Ecto neural progenitor cell (in vitro differentiated cells): ENCODE measurements at places on chromosomes 2 and 18.

DNA sequence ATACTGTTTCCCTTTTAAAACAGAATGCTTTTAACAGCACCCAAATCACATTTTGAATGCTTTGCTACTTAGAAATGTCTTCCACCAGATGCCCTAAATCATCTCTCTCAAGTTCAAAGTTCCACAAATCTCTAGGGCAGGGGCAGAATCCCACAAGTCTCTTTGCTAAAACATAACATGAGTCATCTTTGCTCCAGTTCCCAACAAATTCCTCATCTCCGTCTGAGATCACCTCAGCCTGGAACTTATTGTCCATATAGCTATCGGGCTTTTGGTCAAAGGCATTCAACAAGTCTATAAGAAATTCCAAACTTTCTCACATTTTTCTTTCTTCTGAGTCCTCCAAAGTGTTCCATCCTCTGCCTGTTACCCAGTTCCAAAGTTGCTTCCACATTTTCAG lies 1374.5 kb upstream of the NXPH2 start:
- DNase-seq = no peak

DNA sequence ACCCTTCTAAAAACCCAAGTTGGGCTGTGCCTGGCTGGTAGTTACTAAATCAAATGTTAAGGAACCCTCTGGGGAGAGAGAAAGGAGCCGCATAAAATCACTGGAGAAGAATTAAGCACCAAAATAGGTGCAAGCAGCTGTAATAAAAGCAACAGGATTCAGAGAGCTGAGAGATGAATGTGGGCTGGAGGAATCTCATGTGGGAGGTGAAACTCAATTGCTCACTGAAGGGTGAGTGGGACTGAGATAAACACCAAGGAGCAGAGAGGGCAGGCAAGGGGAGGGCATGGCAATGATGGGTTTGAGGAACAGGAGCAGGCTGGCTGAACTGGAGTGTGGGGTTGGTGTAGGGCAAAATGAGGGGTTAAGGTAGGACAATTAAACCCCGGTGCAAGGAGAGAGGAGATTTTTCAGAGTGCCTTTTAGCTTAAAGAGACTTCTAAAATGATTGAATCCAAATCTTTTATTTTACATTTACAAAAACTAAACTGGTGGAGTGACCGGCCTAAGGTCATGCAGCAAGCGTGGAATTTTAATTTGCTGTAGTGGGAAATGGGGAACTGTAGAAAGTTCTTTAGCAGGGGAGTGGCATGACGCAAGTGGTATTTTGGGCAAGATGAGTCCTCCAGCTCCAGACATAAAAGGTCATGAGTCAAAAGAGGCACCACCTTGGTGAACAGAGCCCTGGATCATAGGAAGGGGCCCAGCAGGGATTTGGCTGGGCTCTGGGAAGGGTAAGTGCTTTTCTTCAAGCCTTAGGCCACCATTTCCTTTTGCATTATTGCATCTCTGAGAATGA lies 10.5 kb downstream of the PLB1 start:
- DNase-seq = no peak

DNA sequence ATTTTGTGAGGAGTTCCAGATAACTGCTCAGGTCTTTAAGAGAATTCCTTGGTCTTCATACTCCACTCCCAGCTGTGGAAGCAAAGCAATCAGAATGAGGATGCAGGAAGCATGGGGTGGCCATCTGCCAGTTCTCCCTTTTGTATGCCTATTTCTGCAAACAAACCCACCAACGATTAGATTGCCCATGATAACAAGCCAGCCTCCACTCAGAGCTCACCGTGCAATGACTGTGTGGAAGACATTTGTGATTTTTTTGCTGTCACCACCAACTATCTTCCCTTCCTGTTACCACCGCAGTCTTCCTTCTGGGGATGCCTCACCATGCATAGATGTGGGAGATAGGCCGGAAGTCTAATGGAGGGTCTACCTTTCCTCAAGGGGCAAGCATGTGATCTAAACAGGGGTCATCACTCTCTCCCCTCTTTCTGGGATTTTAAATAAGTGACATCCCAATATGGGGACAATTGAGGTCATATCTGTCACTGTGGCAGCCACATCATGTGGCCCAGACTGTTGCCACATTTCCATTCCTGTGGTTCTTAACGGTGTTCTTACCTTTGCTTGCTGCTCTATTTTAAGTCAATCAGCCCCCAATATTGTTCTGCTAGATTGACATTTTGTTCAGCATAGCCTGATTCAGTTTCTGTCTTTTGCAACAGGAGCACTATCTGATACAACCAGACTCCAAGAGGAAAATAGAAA lies 4.4 kb downstream of the AFF3 start:
- DNase-seq = no peak

DNA sequence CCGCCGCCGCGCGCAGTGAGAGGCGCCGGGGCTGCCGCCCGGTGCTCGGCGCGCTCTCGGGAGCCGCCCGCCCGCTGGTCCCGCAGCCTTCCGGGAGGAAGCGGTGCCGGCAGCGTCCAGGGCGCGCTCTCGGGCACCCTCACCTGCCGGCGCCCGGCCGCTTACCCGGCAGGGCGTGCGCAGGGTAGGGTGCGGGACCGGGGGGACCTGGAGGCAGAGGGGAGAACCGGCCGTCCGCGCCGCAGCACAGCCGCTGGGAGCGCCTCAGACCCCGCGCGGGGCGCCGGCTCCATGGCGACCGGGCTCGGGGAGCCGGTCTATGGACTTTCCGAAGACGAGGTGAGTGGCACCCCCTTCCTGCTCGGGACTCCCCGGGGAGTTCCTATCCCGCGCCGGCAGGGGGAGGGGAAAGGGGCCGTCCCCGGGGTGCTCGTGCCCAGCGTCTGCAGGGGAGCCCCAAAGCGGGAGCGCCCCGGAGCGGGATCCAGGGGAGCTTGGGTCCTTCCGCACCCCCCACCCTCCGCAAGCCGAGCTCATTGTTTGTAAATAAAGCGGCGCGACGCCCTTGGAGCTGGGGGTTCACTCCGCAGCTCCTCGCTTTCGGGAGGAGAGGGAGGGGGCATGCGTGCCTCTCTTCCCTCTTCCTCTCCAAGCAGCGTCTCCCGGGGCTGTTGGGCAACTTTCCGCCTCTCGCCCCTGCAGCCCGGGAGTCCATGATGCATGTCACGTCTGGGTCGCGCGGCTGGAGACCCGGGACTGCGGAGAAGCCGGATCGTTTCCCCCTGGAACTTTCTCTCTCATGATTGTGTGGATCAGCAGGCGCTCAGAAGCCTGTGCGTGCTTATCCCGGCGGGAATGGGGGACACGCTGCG lies 580 bp downstream of the NEDD4L start:
- DNase-seq = peak; percentile 74

GRCh38 chr2:63849381-63850203 lies 7.9 kb downstream of the UGP2 start:
- DNase-seq = no peak

DNA sequence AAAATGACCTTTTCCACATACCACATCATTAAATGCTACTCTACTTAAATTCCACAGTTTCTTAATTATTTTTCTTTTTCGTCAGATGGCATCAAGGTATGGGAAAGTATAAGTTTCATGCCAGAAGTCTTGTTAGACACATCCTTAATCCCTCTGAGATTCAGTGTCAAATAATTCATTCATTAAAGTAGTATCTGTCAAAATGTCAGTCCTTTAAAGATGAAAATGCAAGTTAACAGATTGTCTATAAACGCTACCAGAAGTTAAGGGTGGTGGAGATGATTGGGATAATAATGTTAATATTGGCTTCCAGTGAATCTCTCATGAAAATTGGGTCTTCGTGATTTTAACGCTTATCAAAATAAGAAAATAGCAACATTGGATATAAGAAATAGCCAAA lies 504.2 kb upstream of the LINC00305 start:
- no peak for DNase-seq

DNA sequence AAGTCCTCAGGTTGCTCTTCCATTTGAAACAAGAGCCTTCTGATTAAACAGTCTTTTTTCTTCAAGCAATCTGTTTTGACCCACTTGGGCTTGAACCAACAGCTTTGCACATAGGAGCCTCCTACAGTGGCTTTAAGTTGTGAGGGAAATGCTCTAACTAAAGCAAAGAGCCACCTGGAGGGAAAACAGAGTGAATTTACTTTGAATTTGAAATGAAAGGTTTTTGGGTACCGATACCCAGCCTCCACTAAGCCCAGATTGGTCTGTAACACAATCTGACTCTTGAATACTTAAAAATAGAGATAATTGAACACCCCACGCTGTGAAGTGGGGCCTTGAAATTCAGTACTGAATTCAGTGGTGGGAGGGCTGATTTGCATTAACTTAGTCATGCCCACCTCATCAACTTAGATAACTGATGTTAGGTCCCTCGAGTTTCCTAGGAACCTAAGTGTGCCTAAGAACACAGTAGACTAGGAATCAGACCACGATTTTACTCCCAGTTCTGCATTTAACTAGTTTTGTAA lies 56.3 kb upstream of the ACVR1C start:
- DNase-seq = no peak

GRCh38 chr2:199895406-199895805 lies 15.7 kb upstream of the C2orf69 start:
- DNase-seq = no peak

GRCh38 chr18:75478996-75479880 lies 51.7 kb upstream of the SMIM21 start:
- DNase-seq = no peak
